ENCODE measurements at places on chromosomes 3 and 15.

GRCh38 chr3:194941360-194941955 is 255.8 kb downstream of the FAM43A start:
- no peak for DNase-seq

GRCh38 chr3:57864853-57865252 is 108.7 kb downstream of the SLMAP start:
- no peak for DNase-seq

GRCh38 chr3:26256224-26256623 is 366.3 kb upstream of the LRRC3B start:
- DNase-seq, result no peak

GRCh38 chr3:151837057-151837456 is 23.1 kb downstream of the AADAC start:
- DNase-seq, result no peak

- no peak for DNase-seq
These were observed 30.3 kb downstream of the TCF12 start for GRCh38 chr15:56948764-56949101.

- DNase-seq, result no peak
These were observed 83.3 kb downstream of the IGF2BP2 start for GRCh38 chr3:185741586-185741985.

DNA sequence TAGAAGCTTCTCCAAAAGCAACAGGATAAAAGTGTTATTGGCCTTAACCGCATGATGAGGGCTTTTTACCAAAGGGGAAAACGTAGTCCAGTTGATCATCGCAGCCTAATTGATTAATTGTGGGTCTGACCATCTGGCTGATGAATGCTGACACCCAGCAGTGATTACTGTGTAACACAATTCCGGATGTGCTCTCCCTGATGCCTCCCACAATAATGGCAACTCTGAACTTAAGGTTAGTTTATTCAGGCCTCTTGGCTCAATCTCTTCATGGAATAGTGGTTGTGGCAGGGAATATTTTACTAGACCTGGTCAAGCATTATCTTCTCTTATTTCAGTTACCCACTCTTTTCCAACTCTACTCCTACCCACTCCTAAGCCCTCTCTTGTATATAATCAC is 332.9 kb downstream of the TIGIT start:
- DNase-seq, result no peak

DNA sequence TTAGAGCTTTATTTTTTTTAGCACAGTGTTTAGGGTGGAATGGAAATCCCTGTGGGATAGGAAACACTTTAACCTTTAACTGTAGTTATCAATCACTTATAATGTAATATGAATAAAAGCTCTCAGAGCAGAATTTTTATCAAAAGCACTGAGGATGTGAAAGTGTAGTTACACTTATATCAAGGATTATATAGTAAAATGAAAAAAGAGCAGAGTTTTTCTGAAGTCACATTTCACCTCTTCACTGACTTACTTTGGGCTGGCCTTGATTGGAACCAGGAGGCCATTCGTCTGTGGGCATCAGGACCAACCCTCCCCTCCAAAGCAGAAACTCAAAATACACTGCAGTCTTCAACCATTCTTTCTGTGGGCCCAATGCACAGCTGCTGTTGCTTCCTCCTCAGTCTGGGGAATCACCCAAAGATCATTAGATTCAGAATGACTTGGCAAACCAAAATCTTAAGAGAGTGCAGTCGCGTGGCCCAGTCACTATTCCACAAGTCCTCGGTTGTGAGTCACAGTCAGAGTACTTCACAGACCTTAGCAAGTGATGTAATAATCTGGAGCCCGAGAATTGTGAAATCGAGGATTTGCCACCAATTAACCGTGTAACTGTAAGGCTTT is 132.6 kb upstream of the COL8A1 start:
- DNase-seq, result peak; percentile 48

- no peak for DNase-seq
These were observed 41.0 kb upstream of the TCF12 start for GRCh38 chr15:56877255-56877970.

GRCh38 chr15:90749754-90750153 is 32.6 kb downstream of the BLM start:
- no peak for DNase-seq

DNA sequence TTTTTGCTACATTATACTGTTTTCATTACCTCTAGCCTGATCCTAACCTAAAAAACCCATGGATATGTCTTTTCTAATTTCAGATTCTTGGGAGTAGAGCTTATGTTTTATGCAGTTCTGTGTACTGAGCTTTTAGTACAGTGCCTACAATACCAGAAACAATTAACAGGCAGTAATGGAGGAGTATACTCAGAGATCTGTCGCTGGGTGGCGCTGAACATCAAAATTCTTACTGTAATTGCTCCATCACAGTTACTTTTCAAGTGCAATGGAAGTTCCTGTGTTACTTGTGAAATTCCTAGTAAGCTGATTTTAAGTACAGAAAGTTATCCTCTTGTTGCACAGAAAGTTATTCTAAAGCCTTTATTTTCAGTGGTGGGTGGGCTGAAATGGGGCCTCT is 66.9 kb downstream of the RNF13 start:
- DNase-seq, result no peak

DNA sequence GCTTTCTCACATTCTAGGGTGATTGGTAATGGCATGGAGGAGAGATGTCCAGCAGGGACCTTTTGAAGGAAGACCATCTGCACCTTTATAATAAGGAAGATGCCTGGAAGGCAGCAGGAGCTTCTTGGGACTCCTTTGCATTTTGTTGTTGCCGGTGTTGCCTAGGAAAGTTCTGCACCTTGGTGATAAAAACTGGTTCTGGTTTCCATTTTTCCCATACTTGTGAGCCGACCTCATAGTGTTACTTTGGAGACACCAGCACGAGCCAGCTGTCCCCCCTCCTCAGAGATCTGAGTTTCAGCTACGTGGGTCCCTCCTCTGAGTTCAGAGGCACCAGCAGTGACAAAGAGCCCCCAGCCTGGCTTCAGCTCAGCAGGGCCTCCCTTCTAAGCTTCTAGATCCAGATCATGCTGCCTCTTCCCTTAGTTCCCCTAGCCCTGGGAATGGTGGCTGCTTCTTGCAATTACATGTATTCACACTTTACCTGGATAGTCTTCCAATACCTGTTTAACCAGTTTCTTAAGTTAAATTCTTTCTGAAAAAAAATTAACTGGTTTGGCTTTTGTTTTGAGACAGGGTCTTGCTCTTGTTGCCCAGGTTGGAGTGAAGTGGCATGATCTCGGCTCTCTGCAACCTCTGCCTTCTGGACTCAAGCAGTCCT is 18.0 kb upstream of the FSTL1 start:
- no peak for DNase-seq

DNA sequence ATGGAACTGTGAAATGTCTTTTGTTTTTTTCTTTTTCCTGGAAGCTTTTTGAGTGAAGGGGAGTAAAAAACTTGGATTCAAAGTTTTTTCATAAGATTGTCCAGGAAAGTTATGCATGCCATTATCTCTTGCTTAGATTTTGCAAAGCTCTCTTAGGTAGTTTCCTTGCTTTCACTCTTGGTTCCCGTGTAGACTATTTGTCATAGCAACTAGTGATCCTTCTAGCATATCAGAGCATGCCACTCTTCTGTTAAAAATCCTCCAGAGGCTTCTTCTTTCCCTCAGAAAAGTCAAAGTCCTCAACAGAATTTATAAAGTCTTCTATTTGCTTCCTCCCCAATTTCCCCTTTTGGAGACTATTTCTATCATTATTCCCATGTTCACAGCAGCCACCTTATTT is 21.1 kb downstream of the GTF2E1 start:
- no peak for DNase-seq

GRCh38 chr3:38566215-38566528 is 70.0 kb downstream of the EXOG start:
- DNase-seq, result no peak

GRCh38 chr3:94092086-94092485 is 29.2 kb downstream of the NSUN3 start:
- no peak for DNase-seq
